ENCODE measurements at places on chromosomes 12 and 14.

DNA sequence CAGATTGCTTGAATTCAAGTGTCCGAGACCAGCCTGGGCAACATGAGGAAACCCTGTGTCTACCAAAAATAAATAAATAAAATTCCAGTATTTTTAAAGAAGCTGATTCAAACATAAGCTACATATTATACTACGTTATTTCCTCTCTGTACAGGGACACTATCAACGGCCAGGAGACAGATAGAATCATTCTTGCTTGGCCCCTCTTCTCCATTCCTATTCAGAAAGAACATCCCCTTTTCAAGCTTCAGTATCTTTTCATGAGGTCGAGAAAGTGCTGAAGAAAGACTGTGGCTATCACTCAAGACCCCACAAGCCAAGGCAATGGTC lies 314 bp upstream of the DHRS7 start:
- DNase-seq, result no peak

GRCh38 chr12:31929027-31929526 lies 30.1 kb upstream of the RESF1 start:
- no peak for DNase-seq

DNA sequence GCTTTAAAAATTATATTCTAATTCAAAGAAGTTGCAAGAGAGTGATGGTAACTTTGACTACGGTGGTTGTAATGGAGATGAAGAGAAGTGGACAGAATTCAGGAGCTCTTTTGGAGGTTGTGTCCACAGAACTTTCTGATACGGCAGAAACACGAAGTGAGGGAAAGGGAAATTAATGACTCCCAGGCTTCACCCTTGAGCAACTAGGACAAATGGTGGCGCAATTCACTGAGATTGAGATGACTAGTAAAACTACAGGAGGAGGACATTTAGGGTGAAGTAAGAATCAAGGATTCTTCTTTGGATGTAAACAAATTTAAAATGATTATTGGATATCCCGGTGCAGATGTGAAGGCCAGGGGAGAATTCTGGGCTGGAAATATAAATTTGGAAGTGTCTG lies 212.6 kb downstream of the PTPRO start:
- no peak for DNase-seq

GRCh38 chr12:13100605-13100881 lies 2.9 kb downstream of the GSG1 start:
- DNase-seq, result no peak

DNA sequence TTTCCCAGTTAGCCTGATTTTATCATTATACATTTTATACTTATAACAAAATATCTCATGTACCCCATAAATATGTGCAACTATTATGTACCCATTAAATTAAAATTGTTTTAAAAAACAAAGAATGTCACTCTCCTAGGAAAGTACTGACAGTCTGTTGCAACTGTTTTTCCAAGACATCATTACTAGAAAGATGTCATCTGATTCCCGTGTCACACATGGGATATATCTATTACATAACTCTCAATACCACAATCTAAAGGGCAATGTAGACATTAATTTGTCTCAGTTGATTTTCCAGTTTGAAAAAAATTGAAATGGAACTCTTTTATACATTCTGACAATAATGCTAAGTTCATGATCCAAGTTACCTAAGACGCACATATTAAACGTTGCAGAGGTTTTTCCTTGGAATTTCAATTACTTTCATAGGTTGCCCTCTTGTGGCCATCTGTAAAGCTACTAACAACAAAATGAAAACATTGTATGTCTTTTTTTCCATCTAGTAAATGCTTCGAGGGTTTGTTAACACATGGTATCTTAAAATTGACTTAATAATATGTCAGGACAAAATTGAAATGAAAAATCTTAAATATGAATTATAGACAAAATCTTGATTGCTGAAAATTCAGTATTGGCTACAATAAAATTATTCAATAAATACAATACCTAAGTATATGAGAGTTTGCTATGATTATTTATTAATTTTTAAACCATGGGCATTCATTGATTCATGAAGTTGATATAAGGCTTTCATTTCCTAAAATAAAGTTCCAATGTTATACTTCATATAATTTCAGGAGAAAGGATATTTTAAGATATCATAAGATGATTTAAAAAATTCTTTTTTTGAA lies 131.6 kb downstream of the PPFIA2 start:
- peak; percentile 20 for DNase-seq

- no peak for DNase-seq
These were observed 90.6 kb upstream of the BCL2L14 start for GRCh38 chr12:11980115-11980514.

- peak; percentile 68 for DNase-seq
These were observed 3.0 kb downstream of the GAS2L3 start for GRCh38 chr12:100576331-100577036.

DNA sequence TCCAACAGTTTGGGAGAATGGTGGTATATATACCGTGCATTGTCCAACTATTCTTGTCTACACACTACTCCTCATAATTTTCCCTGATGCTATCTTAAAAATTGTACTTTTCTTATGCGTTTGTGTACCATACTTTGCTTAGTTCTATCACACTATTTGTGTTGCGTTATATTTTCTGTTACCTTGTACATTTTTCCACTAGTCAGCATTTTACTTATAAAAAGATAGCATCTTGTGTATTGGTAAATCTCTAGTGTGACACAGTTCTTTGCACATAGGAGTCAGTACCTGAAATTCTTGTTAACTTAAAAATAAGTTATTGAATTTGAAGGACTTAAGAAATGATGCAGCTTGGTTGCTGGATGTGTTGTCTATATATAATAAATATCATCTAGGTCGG lies 201.8 kb upstream of the LMO3 start:
- DNase-seq, result no peak

DNA sequence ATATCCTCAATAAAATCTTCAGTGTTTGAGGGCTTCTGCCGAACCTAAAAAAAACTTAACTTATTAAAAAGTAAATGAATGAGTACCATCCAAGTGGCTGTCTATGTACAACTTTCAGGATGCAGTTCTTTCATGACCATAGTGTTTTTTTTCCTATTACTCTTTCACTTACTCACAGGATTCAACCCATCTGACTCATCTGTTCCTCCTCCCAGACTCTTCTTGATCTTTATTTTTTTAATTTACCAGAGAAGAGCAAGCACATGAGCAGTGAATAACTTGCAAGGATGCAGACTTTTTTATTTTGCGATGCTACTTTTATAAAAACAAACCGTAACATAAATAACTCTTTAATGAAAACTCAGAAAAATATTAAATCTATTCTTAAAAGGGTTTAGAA lies 24.5 kb downstream of the RECQL start:
- peak; percentile 40 for DNase-seq

- DNase-seq, result no peak
These were observed 1101.4 kb downstream of the BCL11B start for GRCh38 chr14:98170575-98170974.

DNA sequence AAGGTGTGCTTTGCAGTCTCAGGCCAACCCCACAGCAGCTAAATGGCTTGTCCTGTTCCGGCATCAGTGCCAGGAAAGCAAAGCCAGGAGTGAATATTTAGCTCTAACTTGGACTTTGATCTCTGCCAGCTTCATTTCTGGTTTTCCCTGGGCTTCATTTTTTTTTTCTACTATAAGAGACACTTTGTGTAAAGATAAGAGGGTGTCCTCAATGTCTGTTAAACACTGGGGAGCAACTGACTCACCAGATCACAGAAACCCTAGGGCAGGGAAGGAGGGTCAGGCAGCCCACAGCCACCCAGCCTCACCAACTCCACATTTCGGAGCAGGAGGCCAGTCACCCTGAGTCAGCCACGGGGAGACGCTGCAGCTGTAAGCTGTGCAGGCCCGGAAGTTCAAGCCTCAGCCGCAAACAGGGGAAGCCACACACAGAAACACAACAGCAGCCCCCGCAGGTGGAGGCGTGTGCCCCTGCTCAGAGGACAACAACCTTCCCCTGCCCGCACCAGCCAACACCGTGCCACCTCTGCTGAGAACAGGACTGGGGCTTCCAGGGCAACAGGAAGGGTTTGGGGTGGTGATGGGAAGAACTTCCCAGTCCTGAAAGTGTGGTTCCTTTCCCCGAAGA lies 6.3 kb downstream of the TNFRSF1A start:
- DNase-seq, result peak; percentile 60

DNA sequence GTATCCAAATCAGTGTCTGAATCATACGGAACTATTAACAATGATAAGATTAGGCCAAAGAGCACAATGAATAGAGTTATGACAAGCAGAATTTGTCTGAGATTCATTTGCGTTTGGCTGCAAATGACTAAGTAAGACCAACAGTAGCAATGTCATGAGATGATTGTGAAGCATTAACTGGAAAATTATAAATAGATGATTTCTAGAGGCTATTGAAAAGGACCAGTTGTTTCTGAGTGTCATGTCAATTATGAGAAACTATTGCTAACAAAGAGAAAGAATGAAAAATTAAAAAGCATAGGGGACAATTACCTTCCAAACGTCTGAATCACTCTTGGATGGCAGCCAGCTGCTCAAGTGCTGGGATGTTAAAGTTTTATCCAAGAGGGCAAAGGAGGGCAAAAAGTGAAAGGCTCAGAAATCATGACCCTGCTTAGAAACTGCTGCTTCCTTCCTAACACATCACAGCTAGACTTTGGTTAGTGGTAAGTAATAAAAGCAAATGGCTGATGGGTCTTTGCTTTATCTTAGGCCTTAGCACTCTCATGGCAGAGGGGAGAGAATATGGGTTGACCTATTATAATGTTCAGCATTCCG lies 89.0 kb downstream of the AKAP6 start:
- peak; percentile 44 for DNase-seq

GRCh38 chr12:5388581-5389535 lies 43.0 kb upstream of the NTF3 start:
- DNase-seq, result no peak

DNA sequence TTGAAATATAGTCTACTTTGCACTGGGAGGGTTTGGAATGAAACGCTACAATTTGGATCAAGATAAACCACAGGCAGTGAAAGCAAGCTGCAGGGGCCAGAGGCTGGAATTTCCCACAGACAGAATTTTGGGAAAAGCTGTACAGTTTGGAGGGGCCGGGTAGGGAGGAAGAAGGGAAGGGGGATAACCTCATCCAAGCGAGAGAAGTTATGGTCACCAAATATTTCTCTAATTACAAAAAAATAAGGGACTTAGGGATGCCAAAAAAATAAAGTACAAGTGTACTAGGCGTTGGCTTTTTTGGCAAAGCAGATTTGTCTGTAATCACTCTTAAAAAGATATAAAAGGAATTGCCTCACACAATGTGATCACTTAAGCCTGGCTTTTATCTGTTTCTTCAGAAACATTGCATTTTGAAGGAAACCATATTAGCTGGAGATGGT lies 31.2 kb upstream of the ADGRD1 start:
- no peak for DNase-seq

GRCh38 chr12:12181511-12181910 lies 85.3 kb downstream of the LRP6 start:
- no peak for DNase-seq

DNA sequence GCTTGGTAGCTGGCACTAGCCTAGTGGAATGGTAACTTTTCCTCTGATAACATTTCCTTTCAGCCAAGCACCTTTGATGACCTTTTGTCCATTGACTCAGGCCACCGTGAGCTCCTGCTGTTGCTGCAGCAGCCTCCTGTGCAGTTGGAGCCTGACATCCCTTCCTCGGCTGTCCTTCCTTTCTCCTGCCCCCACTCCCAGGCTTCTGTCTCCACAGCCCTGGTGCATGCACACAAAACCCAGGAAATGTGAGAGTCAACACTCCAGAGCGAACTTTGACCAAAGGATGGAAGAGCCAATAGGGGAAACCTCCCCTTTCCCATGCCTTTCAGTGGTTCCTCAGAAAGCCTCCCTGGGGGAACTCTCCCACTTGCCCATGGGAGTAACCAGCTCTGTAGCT lies 115.0 kb downstream of the TMEM260 start:
- DNase-seq, result no peak

GRCh38 chr12:8677362-8677761 lies 14.7 kb upstream of the MFAP5 start:
- no peak for DNase-seq

- DNase-seq, result no peak
These were observed 214.2 kb downstream of the SUDS3 start for GRCh38 chr12:118590406-118591150.

DNA sequence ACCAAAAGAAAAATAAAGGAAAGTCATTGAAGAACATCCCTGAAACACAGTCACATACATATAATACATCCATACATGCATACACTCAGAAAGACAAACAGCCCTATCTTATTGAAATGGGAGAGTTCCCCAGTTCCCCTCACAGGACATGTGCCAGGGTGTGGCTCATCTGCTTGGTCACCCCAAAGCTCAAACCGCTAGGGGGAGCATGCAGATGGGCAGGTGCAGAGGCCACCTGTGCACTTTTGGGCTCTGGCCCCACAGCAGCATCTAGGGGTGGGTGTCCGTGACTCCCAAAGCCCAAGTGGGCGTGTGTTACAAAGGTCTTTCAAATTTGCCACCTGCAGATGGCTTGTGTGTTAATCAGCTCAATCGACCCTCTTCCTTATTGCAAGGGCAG lies 75.2 kb downstream of the CMAS start:
- DNase-seq, result no peak

- no peak for DNase-seq
These were observed 30.1 kb downstream of the MAX start for GRCh38 chr14:65072256-65072655.

Data from non-pigmented ciliary epithelial cell (primary cell).